ENCODE measurements at places on chromosomes 12 and 14. TPM values are rescaled to one million over a fixed set of nuclear protein-coding genes. Genes with fewer than 3 reads are reported as not detected.

AMHR2 gene
- total RNA-seq = not detected

ZBTB42 gene
- 4.4 TPM for total RNA-seq

SERPINA12 gene
- not detected for total RNA-seq

ACOT4 gene
- total RNA-seq = 1.3 TPM

PLXNC1 gene
- 7.5 TPM for total RNA-seq

GRCh38 chr12:56622535-56622934 is 7.6 kb downstream of the BAZ2A start:
- H3K27me3 ChIP-seq = no peaks in the 10 kb centered on the region
- no peaks in the 10 kb centered on the region for H3K36me3 ChIP-seq
- peaks cover 2% of the 10 kb centered on the region for H3K4me1 ChIP-seq
- H3K4me3 ChIP-seq = no peak overlapping the region
- no peak overlapping the region for H3K27ac ChIP-seq
- no peak for DNase-seq

DNA sequence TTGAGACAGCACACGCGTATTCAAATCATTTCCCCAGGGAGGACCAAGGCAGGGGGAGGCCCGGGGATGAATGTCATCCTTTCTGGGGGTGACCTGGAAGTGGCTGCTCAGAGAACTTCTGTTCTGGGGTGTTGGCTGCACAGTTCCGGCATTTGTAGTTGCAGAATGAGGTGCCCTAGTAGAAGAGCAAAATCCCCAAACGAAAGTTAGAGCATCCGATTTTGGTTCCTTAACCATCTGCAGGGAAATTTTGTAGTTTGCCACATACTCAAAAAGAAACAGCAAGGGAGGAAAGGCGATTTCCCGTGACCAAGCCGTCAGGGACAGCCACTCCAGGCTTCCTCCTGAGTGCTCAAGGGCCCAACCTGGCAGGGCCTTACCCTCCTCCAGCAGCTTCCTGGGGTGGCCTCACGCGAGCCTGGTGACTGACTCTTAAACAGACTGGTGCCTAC is 13.0 kb upstream of the TRAF3 start:
- no peak for DNase-seq
- no peaks in the 10 kb centered on the region for H3K36me3 ChIP-seq
- H3K4me1 ChIP-seq = no peaks in the 10 kb centered on the region
- H3K27me3 ChIP-seq = no peaks in the 10 kb centered on the region

DNA sequence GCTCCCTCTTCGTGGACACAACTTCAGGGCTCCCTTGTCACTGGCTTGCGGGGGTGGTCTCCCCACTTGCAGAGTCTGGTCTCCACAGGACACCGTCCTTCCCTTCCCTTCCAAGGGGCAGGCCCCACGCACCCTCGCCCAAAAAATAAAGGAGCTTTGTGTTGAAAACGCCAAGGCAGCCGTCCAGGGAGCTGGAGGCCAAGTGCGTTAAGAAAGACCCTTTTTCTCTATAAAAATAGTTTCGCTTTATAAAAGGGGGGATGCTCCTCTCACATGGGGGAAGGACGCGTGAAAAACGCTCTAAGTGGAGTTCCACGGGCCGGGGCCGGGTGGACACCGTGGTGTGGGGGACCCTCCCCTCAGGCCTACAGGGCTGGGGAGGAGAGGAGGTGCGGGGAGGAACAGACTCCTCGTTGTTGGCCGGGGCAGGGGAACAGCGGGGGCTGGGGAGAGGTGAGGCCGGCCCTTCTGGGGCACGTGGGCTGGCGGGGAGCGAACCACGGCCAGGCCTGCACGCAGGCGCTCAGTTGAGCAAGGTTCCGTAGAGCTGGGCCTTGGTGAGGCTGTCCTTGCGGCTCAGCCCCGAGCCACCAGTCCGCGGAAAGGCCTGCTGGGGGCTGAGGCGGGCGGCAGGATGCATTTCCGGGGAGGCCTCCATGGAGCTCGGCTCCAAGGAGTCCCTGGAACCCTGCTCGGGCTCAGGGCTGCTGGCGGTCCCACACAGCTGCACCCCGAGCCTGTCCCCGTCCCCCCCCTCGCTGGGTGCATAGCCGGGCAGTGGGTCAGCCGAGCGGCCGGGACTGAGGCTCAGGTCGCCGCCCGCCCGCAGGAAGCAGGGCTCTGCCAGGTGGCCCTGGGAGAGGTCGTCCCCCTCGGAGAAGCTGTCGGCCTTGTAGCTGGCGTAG is 49.5 kb downstream of the BEGAIN start:
- H3K36me3 ChIP-seq = no peaks in the 10 kb centered on the region
- no peaks in the 10 kb centered on the region for H3K27me3 ChIP-seq
- no peak overlapping the region for H3K27ac ChIP-seq
- no peak overlapping the region for H3K4me3 ChIP-seq

DNA sequence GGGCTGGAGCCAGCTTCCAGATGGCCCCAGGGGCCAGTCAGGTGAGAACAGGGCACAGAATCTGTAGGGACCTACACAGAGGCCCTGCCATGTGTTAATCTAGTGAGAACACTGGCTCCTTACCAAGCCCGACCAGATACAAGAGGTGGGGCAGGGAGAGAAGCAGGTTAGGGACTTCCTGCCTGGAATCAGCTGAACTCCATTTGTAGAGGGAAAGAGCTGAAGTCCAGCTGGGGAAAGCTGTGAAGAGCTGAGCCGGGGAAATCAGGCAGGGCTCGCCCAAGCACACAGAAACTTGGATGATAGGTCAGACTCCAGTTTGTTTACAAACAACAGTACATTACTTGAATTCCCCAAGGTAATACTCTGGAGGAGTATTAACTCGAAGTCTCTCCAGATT is 46.7 kb downstream of the PTGER2 start:
- no peak overlapping the region for H3K4me3 ChIP-seq
- H3K27me3 ChIP-seq = no peaks in the 10 kb centered on the region
- DNase-seq = no peak
- no peak overlapping the region for H3K27ac ChIP-seq

GRCh38 chr12:110565894-110566871 is 16.9 kb downstream of the PPTC7 start:
- H3K4me3 ChIP-seq = no peak overlapping the region
- no peaks in the 10 kb centered on the region for H3K27me3 ChIP-seq
- DNase-seq = no peak

DNA sequence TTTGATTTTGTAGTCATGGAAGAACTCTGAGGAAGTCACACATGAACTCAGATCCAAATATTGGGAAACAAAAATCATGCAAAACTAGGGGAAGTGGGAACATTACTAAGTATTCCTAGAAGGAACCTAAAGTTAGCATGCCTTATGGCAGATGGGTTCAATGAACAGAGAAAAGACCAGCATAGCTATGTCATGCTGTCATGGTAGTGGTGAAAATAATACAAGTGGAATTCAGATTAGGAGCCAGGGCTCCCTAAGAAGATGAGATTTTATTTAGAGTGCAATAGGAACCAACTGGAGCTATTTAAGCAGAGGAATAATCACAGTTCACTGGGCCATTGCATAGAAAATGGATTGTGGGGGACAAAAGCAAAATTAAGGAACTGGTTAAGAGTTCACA is 134.0 kb downstream of the DIO2 start:
- DNase-seq = no peak
- no peak overlapping the region for H3K4me3 ChIP-seq
- no peaks in the 10 kb centered on the region for H3K4me1 ChIP-seq
- no peaks in the 10 kb centered on the region for H3K36me3 ChIP-seq

GRCh38 chr12:75635606-75636444 is 124.4 kb upstream of the KRR1 start:
- H3K36me3 ChIP-seq = no peaks in the 10 kb centered on the region
- DNase-seq = no peak
- no peaks in the 10 kb centered on the region for H3K4me1 ChIP-seq
- H3K27ac ChIP-seq = no peak overlapping the region
- H3K4me3 ChIP-seq = no peak overlapping the region

GRCh38 chr12:130872179-130873096 is 572 bp downstream of the RAN start:
- H3K27ac ChIP-seq = no peak overlapping the region
- H3K4me3 ChIP-seq = peak overlapping the region; percentile 54
- H3K4me1 ChIP-seq = peaks cover 3% of the 10 kb centered on the region

GRCh38 chr12:88401155-88401554 is 179.1 kb downstream of the KITLG start:
- no peaks in the 10 kb centered on the region for H3K4me1 ChIP-seq
- no peaks in the 10 kb centered on the region for H3K27me3 ChIP-seq
- no peak overlapping the region for H3K27ac ChIP-seq
- no peak overlapping the region for H3K4me3 ChIP-seq

- H3K27me3 ChIP-seq = no peaks in the 10 kb centered on the region
- no peak overlapping the region for H3K4me3 ChIP-seq
- peak; percentile 39 for DNase-seq
- H3K27ac ChIP-seq = no peak overlapping the region
Measured at GRCh38 chr12:131370791-131371347, 340.0 kb upstream of the SFSWAP start.

All from aorta (tissue), 5 donors.